Left cardiac atrium (tissue), 4 donors: ENCODE measurements at places on chromosomes 1 and 21. TPM values are rescaled to one million over a fixed set of nuclear protein-coding genes. Genes with fewer than 3 reads are reported as not detected.

Gene PRKCZ
- 12.4 TPM for total RNA-seq

Gene GJB3
- total RNA-seq = not detected

Gene ARHGAP29
- 38.9 TPM for total RNA-seq

Gene STXBP3
- total RNA-seq = 30.4 TPM

Gene TAS1R1
- total RNA-seq = not detected

Gene GJA4
- total RNA-seq = 35.1 TPM

Gene TRNP1
- 40.6 TPM for total RNA-seq

Gene UBXN10
- total RNA-seq = 5.4 TPM

Gene S100A9
- total RNA-seq = 184 TPM

Gene ARHGAP30
- total RNA-seq = 10.0 TPM
